GM18507 (cell line): ENCODE measurements at places on chromosomes 2 and 18.

DNA sequence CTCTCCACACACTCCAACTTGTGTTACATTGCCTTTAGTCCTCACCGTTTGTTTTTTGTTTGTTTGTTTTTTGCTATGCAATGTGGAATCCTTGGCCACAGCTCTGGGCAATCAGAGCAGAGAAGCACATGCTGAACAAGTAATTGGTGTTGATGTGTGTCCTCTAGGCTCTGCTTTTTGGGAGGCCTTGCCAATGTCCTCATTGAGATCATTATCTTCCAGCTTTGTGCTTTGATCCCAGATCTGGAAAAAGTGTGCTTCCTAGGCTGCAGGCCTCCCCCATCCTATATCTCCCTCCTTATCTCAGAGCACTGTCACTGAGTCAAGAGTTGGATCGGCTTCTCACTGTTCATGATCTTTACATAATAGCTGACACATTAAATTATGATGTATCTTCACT lies 25.9 kb downstream of the OSR1 start:
- DNase-seq, result no peak

DNA sequence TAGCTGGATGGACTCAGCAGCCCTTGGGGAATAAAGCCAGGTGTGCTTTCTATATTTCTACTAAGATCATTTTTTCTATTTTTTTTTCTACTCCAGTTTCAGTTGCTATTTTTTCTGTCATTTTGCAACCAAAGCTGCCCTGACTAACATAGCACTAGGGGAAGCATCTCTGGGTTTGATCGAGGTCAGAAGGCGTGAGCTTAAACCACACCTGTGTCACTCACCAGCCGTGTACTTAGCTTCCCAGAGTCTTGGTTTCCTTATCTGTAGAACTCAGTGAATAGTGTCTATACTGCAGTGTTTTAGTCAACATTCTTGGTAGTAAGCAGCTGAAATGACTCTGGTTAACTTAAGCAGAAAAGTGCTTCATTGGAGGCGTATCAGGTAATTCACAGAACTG lies 489.6 kb upstream of the SPRED2 start:
- no peak for DNase-seq

GRCh38 chr2:102592601-102593000 lies 26.8 kb upstream of the SLC9A2 start:
- DNase-seq, result no peak

- no peak for DNase-seq
Measured at GRCh38 chr2:203534621-203535077, 452 bp downstream of the RAPH1 start.

- DNase-seq, result no peak
Measured at GRCh38 chr2:113200236-113200635, 26.5 kb downstream of the PSD4 start.

- DNase-seq, result no peak
Measured at GRCh38 chr2:164737612-164738081, 104.0 kb downstream of the COBLL1 start.

GRCh38 chr18:55787536-55788073 lies 199.6 kb upstream of the TCF4 start:
- no peak for DNase-seq

GRCh38 chr2:202608142-202608852 lies 26.5 kb upstream of the FAM117B start:
- DNase-seq, result no peak

DNA sequence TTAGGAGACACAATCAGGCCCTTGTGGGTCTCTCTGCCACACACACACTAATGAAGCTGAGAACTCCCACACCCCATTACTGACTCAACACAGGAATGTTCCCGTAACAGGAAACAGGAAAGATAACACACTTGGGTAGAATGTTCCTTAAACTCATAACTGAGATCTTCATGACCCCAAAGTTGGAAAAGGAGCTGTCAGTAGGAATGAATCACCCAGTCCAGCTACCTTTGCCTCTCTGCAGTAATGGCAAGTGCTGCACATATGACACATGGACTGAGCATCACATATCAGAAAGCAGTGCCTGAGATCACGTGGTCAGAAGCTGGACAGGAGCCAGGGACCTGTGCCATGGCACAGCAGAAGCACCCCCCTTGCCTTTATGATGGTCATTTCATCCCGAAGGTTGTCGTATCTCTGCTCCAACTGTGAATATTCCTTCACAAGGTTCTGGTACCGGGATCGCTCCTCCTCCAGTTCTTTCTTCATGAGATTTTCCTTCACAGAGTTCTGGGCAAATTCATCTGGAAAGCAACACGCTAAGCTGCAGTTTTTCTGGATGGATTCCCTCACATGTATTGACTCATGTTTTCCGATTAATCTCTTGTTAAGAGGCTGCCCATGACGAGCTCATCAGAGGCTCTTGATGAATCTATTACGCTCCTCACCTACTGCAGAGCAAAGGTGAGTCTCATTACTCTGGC lies 65.4 kb upstream of the ACAA2 start:
- DNase-seq, result no peak

DNA sequence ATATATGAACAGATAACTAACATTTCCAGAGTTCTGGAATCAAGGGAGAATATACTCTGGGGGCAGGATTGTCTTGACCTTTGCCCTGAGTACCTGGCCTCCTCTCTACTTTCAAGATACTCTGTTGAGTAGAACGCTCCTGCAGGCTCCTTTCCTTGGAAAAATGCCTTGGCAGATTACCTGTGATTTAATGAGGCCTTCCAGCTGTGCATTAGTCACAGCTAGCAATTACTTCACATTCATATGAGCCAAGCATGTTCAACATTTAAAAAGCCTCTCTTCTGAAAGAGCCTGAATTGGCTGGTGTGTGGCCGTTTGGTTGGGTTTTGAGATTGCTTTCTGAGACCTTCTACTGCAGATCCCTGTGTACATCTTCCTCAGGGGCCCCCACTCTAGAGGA lies 142.2 kb downstream of the PLCL1 start:
- DNase-seq, result no peak

- DNase-seq, result no peak
Measured at GRCh38 chr2:121346859-121347258, 61.9 kb upstream of the TFCP2L1 start.
